ENCODE measurements at places on chromosomes 16 and 17. TPM values are rescaled to one million over a fixed set of nuclear protein-coding genes. Genes with fewer than 3 reads are reported as not detected.

The MT1E gene
- 0.49 TPM for polyA plus RNA-seq

The HSD17B1 gene
- 0.39 TPM for polyA plus RNA-seq

The ACE gene
- polyA plus RNA-seq: 2.0 TPM

The DERL2 gene
- 66.7 TPM for polyA plus RNA-seq

The CA7 gene
- not detected for polyA plus RNA-seq

The PLSCR3 gene
- 113 TPM for polyA plus RNA-seq

The TBL3 gene
- polyA plus RNA-seq: 52.0 TPM

The LRRC75A gene
- 1.7 TPM for polyA plus RNA-seq

The CFDP1 gene
- 31.5 TPM for polyA plus RNA-seq

The CDH15 gene
- polyA plus RNA-seq: not detected

The GJD3 gene
- not detected for polyA plus RNA-seq

The DRC7 gene
- polyA plus RNA-seq: not detected

The KRTAP1-5 gene
- not detected for polyA plus RNA-seq

The GNGT2 gene
- polyA plus RNA-seq: 10.3 TPM

The RAB37 gene
- 76.5 TPM for polyA plus RNA-seq

The INCA1 gene
- polyA plus RNA-seq: 0.36 TPM

The THUMPD1 gene
- polyA plus RNA-seq: 64.3 TPM

The CD300LF gene
- not detected for polyA plus RNA-seq

The BCAR1 gene
- not detected for polyA plus RNA-seq

The NACA2 gene
- not detected for polyA plus RNA-seq

The IL4R gene
- polyA plus RNA-seq: 69.6 TPM

The SDR42E1 gene
- 2.2 TPM for polyA plus RNA-seq

The CCDC40 gene
- not detected for polyA plus RNA-seq

The C1QL1 gene
- not detected for polyA plus RNA-seq

The TUBG1 gene
- polyA plus RNA-seq: 11.8 TPM

The TLCD2 gene
- not detected for polyA plus RNA-seq

The WNT9B gene
- not detected for polyA plus RNA-seq

The CNTNAP4 gene
- not detected for polyA plus RNA-seq

The C17orf78 gene
- not detected for polyA plus RNA-seq

The SLC47A1 gene
- polyA plus RNA-seq: not detected

The ATP6V0C gene
- polyA plus RNA-seq: 105 TPM

The CETP gene
- polyA plus RNA-seq: 0.79 TPM

The CCL5 gene
- 66.3 TPM for polyA plus RNA-seq
